ENCODE measurements at places on chromosomes 16 and 17. TPM values are rescaled to one million over a fixed set of nuclear protein-coding genes. Genes with fewer than 3 reads are reported as not detected.

CMTM2 gene
- not detected for total RNA-seq

PCTP gene
- total RNA-seq, result 2.9 TPM

DNA sequence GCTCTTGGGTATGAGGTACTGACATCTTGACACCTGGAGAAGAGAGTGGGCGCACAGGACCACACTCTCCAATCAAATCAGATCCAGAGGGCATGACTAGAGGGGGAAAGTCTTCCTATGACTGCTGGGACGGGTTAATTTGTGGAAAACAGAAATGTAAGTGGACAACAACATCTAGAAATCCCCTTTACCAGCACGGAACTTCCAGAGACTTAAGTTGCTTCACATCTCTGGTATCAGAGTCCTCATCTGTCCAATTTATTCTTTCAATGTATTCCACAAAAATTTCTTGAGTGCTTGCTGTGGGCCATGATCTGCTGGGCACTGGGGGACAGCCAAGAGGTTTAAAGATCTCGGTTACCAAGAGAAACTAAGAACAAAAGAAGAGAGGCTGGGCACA lies 159.2 kb downstream of the COPRS start:
- peaks cover 5% of the 10 kb centered on the region for H3K27me3 ChIP-seq
- no peak overlapping the region for H3K27ac ChIP-seq
- DNase-seq, result no peak

DNA sequence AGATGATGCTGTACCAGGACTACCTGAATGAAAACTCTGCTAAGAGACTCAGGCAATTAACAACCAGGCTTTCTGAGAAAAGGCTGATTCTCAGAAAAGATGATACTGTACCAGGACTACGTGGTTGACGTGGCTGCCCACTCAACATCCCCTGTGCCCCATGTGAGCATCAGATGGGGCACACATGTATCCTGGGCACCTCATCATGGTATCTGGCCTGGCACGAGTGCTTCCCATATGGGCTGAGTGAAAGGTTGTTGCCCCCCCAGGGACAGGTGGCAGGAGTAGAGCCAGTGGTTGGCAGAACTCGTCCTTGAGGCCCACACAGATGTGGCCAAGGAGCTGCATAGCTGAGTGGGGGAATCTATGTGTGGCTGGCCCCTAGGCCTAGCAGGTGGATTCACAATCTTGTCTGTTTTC lies 3.5 kb upstream of the CES4A start:
- H3K36me3 ChIP-seq, result no peaks in the 10 kb centered on the region
- H3K27me3 ChIP-seq, result no peaks in the 10 kb centered on the region
- no peak for DNase-seq

DNA sequence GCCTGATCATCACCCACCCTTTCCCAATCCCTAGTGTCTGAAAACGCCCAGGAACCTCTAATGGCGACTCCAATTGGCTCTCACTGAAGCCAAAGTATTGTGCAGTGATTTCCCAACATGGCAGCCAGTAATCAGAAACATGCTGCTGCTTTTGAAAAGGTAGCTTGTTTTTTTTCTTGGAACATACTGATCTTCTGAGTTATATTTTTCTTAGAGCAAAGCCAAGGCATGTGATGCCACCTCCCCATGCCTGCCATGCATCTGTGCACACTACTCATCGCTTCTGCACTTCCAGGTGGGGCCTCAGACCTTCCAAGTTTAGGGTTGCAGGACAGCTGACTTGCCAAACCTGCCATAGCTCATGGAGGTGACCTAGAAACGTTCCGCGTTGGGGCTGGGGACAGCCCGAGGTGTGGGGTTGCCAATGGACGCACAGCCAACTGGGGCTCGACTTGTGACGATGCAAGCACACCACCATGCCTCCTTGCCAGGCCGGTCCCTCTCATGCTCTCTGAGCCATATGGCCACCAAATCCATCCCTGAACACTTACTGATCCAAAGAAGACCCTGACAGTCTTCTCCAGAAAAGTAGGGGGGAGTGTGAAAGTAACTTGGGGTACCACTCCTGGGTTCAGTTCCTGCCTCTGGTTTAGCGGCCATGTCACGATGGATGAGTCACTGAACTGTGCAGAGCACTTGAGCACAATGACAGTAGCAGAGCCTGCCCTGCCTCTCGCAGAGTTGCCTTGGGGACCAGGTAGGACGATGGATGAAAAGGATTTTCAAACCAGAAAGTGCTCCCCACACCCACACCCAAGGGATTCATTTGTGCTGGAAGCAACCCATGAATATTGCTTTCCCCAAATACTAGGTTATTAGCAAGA lies 155.7 kb downstream of the CCDC182 start:
- DNase-seq, result no peak
- no peak overlapping the region for H3K27ac ChIP-seq
- no peaks in the 10 kb centered on the region for H3K27me3 ChIP-seq
- H3K4me3 ChIP-seq, result no peak overlapping the region

- H3K36me3 ChIP-seq, result peaks cover 15% of the 10 kb centered on the region
- no peak overlapping the region for H3K4me3 ChIP-seq
- H3K27me3 ChIP-seq, result peaks cover 16% of the 10 kb centered on the region
- no peak overlapping the region for H3K27ac ChIP-seq
- DNase-seq, result no peak
Measured at GRCh38 chr16:51439271-51439670, 288.2 kb upstream of the SALL1 start.

DNA sequence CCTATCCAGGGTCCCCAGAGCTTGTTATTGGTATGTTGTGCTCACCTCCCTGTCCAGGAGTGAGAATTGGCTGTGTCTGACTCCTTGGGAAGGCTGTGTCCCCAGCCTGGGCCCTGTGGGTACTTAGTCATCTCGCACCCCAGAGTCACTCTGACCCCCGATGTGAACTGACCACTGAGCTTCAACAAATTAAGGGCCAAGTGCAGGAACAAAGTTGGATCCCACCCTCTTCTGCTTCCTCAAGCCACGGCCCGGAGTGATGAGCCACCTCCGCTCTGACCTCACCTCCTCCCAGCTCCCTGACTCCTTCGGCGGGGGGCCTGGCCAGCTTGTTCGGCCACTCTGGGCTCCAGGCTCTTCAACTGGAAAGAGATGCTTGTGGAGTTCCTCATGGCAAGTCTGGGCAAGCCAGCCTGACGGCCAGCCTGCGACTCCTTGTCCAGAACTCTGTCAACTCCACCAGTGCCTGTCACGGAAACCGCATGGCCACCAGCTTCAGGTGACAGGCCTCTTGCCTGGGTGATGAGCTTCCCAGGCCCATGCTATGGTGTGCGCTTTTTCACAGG lies 22.3 kb upstream of the MPRIP start:
- no peaks in the 10 kb centered on the region for H3K36me3 ChIP-seq
- H3K4me1 ChIP-seq, result peaks cover 33% of the 10 kb centered on the region
- no peaks in the 10 kb centered on the region for H3K27me3 ChIP-seq
- DNase-seq, result no peak

SLC16A13 gene
- 11.5 TPM for total RNA-seq

TBC1D3C gene
- 4.3 TPM for total RNA-seq

GRCh38 chr17:18315562-18315922 lies 449 bp downstream of the SMCR8 start:
- peak overlapping the region; percentile 93 for H3K4me3 ChIP-seq
- peaks cover 32% of the 10 kb centered on the region for H3K36me3 ChIP-seq
- peak overlapping the region; percentile 98 for H3K27ac ChIP-seq
- peaks cover 90% of the 10 kb centered on the region for H3K4me1 ChIP-seq

DNA sequence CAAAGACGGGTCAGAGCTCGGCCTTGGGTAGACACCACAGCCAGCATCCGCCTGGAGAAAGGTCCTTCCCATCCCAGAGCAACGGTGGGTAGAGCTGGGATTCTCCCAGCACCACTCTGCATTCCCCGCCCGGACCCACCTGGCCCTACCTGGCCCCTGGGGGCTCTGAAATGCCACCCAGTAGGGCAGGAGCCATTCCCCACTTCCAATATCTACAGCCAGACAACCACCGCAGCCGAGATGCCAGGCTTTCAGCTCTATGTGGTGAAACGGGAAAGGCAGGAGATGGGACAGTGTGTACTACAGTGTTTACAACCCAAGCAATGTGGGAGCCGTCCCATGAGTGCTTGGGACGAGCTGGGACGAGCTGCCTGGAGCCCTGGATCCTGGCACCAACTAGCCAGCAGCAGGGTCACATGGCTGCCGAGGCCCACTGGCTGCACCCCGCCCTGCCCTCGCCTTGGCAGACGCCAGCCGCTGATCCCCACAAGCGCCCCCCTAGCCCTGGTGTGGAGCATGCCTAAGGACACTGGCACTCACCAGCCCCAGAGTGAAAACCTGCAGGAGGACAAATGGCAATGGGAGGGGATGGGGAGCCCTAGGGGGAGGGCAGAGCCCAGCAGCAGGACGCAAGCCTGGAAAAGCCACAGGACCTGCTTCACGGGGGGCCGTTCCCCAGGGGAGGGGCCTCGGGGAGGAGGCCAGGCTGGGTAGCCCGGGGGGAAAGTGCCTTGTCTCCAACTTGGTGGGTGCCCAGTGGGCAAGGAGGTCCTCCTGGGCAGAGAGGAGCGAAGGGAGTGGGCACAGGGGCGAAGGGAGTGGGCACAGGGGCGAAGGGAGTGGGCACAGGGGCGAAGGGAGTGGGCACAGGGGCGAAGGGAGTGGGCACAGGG lies 13.5 kb downstream of the TMC6 start:
- H3K4me1 ChIP-seq, result peaks cover 51% of the 10 kb centered on the region
- H3K4me3 ChIP-seq, result no peak overlapping the region
- peaks cover 22% of the 10 kb centered on the region for H3K36me3 ChIP-seq
- H3K27me3 ChIP-seq, result no peaks in the 10 kb centered on the region
- DNase-seq, result no peak
- H3K27ac ChIP-seq, result no peak overlapping the region

GRCh38 chr16:81551821-81552304 lies 107.3 kb downstream of the CMIP start:
- H3K27me3 ChIP-seq, result no peaks in the 10 kb centered on the region
- H3K36me3 ChIP-seq, result peaks cover 5% of the 10 kb centered on the region
- peak overlapping the region; percentile 68 for H3K27ac ChIP-seq
- no peak overlapping the region for H3K4me3 ChIP-seq
- DNase-seq, result no peak
- peaks cover 69% of the 10 kb centered on the region for H3K4me1 ChIP-seq

CFAP97D1 gene
- not detected for total RNA-seq

GRCh38 chr16:14140923-14141322 lies 69.8 kb downstream of the MRTFB start:
- no peak overlapping the region for H3K27ac ChIP-seq
- H3K4me1 ChIP-seq, result no peaks in the 10 kb centered on the region
- no peak overlapping the region for H3K4me3 ChIP-seq
- peaks cover 51% of the 10 kb centered on the region for H3K36me3 ChIP-seq
- H3K27me3 ChIP-seq, result no peaks in the 10 kb centered on the region
- no peak for DNase-seq

- no peak for DNase-seq
- H3K4me1 ChIP-seq, result peaks cover 35% of the 10 kb centered on the region
- no peaks in the 10 kb centered on the region for H3K36me3 ChIP-seq
- H3K27ac ChIP-seq, result no peak overlapping the region
Measured at GRCh38 chr16:57807968-57808528, 5.8 kb upstream of the KIFC3 start.

DNA sequence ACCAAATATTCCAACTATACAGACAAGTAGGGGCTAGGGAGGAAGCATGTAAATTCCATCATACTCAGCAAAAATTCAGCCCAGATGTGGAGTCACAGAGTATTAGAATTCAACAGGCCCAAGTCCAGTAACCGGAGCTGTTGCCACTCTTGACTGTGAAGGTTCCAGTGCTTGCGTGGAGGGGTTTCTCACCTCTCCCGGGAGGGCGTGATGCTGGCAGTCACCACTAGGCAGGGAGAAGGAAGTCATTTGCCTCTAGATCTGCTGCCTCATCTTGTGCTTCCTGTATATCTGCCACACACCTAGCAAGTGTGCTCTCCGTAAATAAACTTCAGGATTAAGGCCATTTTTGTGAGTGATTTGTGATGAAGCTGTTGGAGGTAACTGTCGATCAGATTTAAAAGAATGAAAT lies 1.0 kb upstream of the CKLF start:
- peaks cover 74% of the 10 kb centered on the region for H3K4me1 ChIP-seq
- no peaks in the 10 kb centered on the region for H3K27me3 ChIP-seq
- no peaks in the 10 kb centered on the region for H3K36me3 ChIP-seq
- H3K27ac ChIP-seq, result peak overlapping the region; percentile 97

- no peaks in the 10 kb centered on the region for H3K36me3 ChIP-seq
- no peak overlapping the region for H3K27ac ChIP-seq
- no peaks in the 10 kb centered on the region for H3K4me1 ChIP-seq
Measured at GRCh38 chr16:65531475-65531874, 409.6 kb upstream of the CDH11 start.

DNA sequence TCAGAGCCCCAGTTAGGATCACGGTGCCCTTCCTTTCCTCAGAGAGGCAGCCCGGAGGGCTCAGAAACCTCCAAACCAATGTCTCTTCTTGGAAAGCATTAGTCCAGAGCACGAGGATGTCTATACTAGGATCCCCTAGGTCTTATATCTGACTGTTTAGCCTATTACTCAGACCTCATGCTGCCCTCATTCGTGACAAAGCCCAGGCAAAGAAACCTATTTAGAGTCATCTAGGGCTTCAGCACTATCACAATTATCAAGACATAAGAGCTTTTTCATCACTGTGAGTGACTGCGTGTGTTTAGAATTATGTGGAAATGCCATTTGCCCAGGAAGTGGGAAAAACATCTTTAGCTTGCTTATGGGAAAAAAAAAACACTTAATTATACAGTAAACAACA lies 159.8 kb upstream of the NOL11 start:
- H3K36me3 ChIP-seq, result peaks cover 44% of the 10 kb centered on the region
- H3K4me3 ChIP-seq, result no peak overlapping the region
- H3K27me3 ChIP-seq, result no peaks in the 10 kb centered on the region
- H3K27ac ChIP-seq, result peak overlapping the region; percentile 51

DNA sequence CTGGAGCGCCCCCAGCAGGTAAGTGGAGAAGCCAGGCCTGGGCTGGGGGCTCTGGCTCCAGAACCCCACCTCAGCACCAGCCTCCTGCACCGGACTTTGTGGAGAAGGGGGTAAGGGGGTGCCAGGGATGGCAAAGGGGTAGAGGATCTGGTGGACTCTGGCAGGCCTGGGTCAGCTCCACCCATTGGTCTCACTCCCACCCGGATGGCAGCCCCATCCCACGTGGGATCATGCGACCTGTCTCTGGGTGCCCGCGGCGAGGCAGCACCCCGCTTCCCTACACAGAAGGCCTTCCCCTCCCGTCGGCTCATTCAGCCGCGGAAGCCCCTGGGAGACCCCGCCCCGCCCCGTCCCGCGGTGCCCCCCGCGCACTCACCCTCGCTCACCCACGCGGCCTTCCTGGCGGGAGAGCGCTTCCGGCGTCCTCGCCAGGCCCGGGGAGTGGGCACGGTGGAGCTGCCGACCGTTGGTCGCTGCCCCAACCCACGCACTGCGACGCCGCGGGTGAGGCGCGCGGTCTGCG lies 498 bp upstream of the PLEKHG4 start:
- peak overlapping the region; percentile 82 for H3K4me3 ChIP-seq
- H3K27me3 ChIP-seq, result no peaks in the 10 kb centered on the region
- DNase-seq, result peak; percentile 17
- H3K36me3 ChIP-seq, result peaks cover 18% of the 10 kb centered on the region

Measured in naive thymus-derived CD8-positive, alpha-beta T cell (primary cell).